ENCODE measurements at places on chromosomes 3 and 15. TPM values are rescaled to one million over a fixed set of nuclear protein-coding genes. Genes with fewer than 3 reads are reported as not detected.

GRCh38 chr15:67479781-67480505 lies 41.0 kb upstream of the C15orf61 start:
- peaks cover 6% of the 10 kb centered on the region for H3K4me1 ChIP-seq
- H3K4me3 ChIP-seq, result no peak overlapping the region
- DNase-seq, result no peak

GRCh38 chr3:12413721-12414255 lies 70.5 kb upstream of the TSEN2 start:
- DNase-seq, result no peak
- H3K4me3 ChIP-seq, result no peak overlapping the region
- no peaks in the 10 kb centered on the region for H3K4me1 ChIP-seq
- no peaks in the 10 kb centered on the region for H3K36me3 ChIP-seq
- H3K27me3 ChIP-seq, result peaks cover 2% of the 10 kb centered on the region
- H3K27ac ChIP-seq, result no peak overlapping the region

GRCh38 chr3:27696906-27697305 lies 25.2 kb downstream of the EOMES start:
- H3K4me3 ChIP-seq, result no peak overlapping the region
- no peaks in the 10 kb centered on the region for H3K36me3 ChIP-seq
- no peak for DNase-seq
- H3K4me1 ChIP-seq, result no peaks in the 10 kb centered on the region
- H3K27me3 ChIP-seq, result no peaks in the 10 kb centered on the region
- H3K27ac ChIP-seq, result no peak overlapping the region

GRCh38 chr3:161423911-161424522 lies 52.7 kb upstream of the SPTSSB start:
- DNase-seq, result no peak
- H3K27ac ChIP-seq, result no peak overlapping the region
- H3K4me1 ChIP-seq, result no peaks in the 10 kb centered on the region
- H3K27me3 ChIP-seq, result no peaks in the 10 kb centered on the region

GRCh38 chr3:104564045-104564643 lies 802.6 kb upstream of the ALCAM start:
- H3K27ac ChIP-seq, result no peak overlapping the region
- H3K36me3 ChIP-seq, result no peaks in the 10 kb centered on the region
- peaks cover 7% of the 10 kb centered on the region for H3K27me3 ChIP-seq
- H3K4me1 ChIP-seq, result no peaks in the 10 kb centered on the region

DNA sequence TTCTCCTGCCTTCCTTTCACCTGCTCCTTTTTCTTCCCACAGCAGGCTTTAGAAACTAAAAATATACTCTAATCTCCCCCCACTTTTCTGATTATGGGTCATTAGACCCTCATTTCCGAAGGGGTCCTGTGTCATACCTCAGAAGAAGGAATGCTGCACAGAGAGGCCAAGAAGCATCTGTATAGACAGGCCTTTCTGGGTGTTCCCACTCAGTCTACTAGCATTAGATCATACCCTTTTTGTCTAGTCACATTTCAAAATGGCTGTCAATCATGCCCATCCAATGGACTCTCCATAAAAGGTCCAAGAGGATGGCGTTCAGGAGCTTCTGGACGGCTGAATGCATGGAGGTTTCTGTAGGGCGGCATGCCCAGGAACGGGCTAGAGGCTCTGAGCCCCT lies 192.2 kb downstream of the SUCLG2 start:
- H3K4me3 ChIP-seq, result no peak overlapping the region
- no peak overlapping the region for H3K27ac ChIP-seq
- no peaks in the 10 kb centered on the region for H3K27me3 ChIP-seq
- peaks cover 16% of the 10 kb centered on the region for H3K36me3 ChIP-seq

GRCh38 chr15:51841406-51842040 lies 12.1 kb downstream of the TMOD3 start:
- H3K36me3 ChIP-seq, result peaks cover 3% of the 10 kb centered on the region
- no peaks in the 10 kb centered on the region for H3K27me3 ChIP-seq
- H3K4me3 ChIP-seq, result peak overlapping the region; percentile 11

- peaks cover 39% of the 10 kb centered on the region for H3K27me3 ChIP-seq
- peak; percentile 63 for DNase-seq
- H3K4me1 ChIP-seq, result peaks cover 13% of the 10 kb centered on the region
- no peaks in the 10 kb centered on the region for H3K36me3 ChIP-seq
- H3K4me3 ChIP-seq, result peak overlapping the region; percentile 73
Observed at GRCh38 chr3:58585005-58585786, 8.0 kb upstream of the FAM107A start.

Gene EPHA6
- total RNA-seq, result not detected

Gene IQCH
- 1.2 TPM for total RNA-seq

Gene IGSF11
- total RNA-seq, result 0.07 TPM

Gene OXSM
- 18.8 TPM for total RNA-seq

Gene CLSTN2
- not detected for total RNA-seq

Gene MITF
- not detected for total RNA-seq

Gene SNURF
- total RNA-seq, result 16.7 TPM

Gene SMC4
- 154 TPM for total RNA-seq

Gene DNAH1
- 10.2 TPM for total RNA-seq
